H1 (cell line): ENCODE measurements at places on chromosomes 16 and 17. TPM values are rescaled to one million over a fixed set of nuclear protein-coding genes. Genes with fewer than 3 reads are reported as not detected.

DNA sequence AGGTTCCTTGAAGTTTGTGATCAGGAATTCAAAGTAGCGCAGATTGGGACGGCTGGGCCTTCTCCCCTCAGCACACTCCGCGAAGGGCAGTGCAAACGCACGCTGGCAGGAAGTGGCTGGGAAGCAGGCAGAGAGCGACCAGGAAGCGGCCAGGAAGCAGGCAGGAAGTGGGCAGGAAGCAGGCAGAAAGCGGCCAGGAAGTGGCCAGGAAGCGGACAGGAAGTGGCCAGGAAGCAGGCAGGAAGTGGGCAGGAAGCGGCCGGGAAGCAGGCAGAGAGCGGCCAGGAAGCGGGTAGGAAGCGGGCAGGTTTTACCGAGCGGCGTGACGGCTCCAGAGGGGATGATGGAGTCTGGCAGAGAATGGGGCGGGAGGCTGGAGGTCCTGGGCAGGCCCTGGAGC lies 3.2 kb downstream of the DPEP1 start:
- no peak for DNase-seq

TBC1D3I gene
- total RNA-seq = 0.46 TPM in 1 of 2 replicates, not detected in the other

GRCh38 chr16:57513371-57514102 lies 22.8 kb downstream of the CCDC102A start:
- DNase-seq = no peak

DNA sequence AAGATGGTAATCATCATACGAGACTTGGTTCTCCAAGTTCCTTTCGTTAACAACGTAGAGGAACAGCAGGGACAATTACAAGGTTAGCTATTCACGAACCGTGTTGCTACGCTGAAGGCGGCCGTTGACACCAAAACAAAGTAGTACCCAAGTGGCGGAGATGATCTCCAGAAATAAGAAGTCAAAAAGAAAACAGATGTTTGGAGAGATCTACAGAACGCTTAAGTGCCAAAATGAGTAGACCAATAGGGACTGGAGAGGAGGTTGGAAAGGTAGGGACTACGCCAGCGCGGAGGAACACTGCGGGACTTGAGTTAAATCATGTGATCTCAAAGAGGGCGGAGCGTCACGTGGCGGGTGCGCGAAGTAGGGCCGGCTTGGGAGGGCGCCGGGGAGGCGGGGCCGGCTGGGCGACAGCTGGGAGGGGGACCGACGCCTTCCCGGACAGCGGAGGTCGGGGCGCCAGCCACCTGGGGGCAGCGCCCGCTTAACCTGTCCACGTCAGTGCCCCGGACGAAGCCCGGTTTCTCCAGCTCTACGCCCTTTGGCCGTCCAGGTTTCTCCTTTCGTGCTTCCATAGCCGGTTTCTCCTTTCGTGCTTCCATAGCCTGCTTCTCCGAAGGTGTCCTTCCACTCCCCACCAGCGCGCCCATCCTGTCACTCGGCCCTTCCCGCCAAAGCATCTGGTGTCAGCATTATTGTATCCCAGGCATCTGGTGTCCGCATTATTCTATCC lies 636 bp upstream of the GABARAP start:
- peak; percentile 96 for DNase-seq

C1QTNF1 gene
- total RNA-seq = 2.5 and 3.5 TPM in 2 replicates

- no peak for DNase-seq
Observed at GRCh38 chr16:595942-596735, 6.3 kb downstream of the RAB40C start.

TNP2 gene
- total RNA-seq = not detected in 2 replicates
